ENCODE measurements at places on chromosomes 2 and 18. TPM values are rescaled to one million over a fixed set of nuclear protein-coding genes. Genes with fewer than 3 reads are reported as not detected.

- no peaks in the 10 kb centered on the region for H3K27me3 ChIP-seq
- no peak overlapping the region for H3K27ac ChIP-seq
- no peaks in the 10 kb centered on the region for H3K4me1 ChIP-seq
- H3K4me3 ChIP-seq = no peak overlapping the region
- H3K36me3 ChIP-seq = no peaks in the 10 kb centered on the region
Measured at GRCh38 chr2:206611736-206612135, 30.6 kb upstream of the FAM237A start.

GRCh38 chr2:217049422-217049821 lies 189.6 kb upstream of the TNP1 start:
- no peak overlapping the region for H3K4me3 ChIP-seq
- no peak for DNase-seq
- no peak overlapping the region for H3K27ac ChIP-seq
- no peaks in the 10 kb centered on the region for H3K27me3 ChIP-seq

- no peaks in the 10 kb centered on the region for H3K27me3 ChIP-seq
- no peak overlapping the region for H3K27ac ChIP-seq
- no peaks in the 10 kb centered on the region for H3K4me1 ChIP-seq
- DNase-seq = no peak
- H3K4me3 ChIP-seq = no peak overlapping the region
Measured at GRCh38 chr2:72780477-72780876, 45.4 kb downstream of the EXOC6B start.

CIB4 gene
- not detected for total RNA-seq

LYG1 gene
- total RNA-seq = 1.2 TPM

MSTN gene
- total RNA-seq = not detected

DNA sequence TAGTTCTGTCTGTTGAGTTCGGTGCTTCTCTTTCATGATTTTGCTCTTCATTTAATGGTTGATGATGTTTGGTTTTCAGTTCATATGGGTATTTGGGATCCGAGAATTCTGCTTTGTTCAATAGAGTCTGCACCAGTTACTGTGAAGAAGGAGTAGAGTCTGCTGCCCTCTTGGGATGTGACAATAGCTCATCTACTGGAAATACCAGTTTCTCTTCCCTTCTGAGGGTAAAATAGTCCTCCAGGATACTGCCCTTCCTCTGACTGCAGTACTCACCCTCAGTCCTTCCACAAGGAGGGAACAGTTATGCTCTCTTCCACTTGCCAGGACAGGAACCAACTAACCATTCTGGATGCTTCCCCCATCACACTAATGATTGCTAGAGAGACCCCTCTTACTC lies 12.5 kb upstream of the TNFAIP6 start:
- no peaks in the 10 kb centered on the region for H3K27me3 ChIP-seq
- no peaks in the 10 kb centered on the region for H3K4me1 ChIP-seq
- H3K4me3 ChIP-seq = no peak overlapping the region

IL1R1 gene
- total RNA-seq = 0.17 TPM

DNA sequence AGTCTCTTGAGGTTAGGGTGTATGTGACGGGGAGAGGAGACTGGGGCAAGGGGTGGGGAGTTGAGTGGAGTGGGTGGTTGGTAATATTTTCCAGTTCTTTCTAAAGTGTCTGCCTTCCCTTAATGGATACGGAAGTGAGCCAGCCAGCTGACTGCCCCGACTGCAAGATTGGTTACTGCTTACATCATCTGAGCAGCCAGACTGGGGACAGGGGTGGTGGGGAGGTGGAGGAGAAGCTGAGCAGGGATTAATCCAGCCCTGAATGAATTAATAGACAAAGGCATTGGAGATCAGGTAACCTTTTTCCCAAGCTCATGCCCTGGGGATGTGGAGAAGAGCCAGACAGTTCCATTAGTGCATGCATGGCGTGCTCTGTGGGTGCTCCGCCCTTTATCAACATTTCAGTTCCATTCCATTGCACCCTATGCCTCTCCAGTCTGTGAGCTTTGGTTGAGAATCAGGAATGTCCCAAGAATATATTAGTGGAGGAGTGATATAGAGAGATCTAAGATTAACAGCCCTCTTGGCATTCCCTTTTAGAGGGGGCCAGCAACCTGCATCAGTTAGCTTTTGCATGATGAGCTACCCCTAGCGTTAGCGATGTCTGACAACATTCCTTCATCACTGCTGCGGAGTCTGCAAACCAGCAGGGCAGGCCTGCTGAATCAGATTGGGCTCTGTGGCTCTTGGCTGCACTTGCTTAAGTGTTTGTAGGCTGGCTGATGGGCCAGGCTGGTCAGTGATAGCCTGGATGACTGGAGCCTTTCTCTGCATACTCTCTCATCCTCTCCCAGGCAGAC lies 67.4 kb downstream of the TNP1 start:
- no peaks in the 10 kb centered on the region for H3K27me3 ChIP-seq
- peak; percentile 45 for DNase-seq
- H3K4me3 ChIP-seq = no peak overlapping the region
